Kidney tubule cell (primary cell): ENCODE measurements at places on chromosomes 7 and 10.
A peak's percentile ranks its signal among the peaks of the same experiment; 100 is the strongest.

DNA sequence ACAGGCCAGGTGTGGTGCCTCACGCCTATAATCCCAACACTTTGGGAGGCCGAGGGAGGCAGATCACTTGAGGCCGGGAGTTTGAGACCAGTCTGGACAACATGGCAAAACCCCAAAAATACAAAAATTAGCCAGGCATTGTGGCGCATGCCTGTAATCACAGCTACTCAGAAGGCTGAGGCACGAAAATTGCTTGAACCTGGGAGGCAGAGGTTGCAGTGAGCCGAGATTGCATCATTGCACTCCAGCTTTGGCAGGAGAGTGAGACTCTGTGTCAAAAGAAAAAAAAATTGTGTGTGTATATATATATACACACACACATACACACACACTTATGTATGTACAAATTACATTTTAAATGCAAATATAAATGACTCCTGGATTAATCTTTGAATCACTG lies 76.8 kb upstream of the LRRN3 start:
- DNase-seq = no peak

- DNase-seq = no peak
Measured at GRCh38 chr7:130803127-130803526, 69.1 kb upstream of the KLF14 start.

GRCh38 chr10:29950391-29950790 lies 109.0 kb downstream of the JCAD start:
- no peak for DNase-seq

GRCh38 chr7:65371468-65371867 lies 2.2 kb upstream of the ZNF92 start:
- DNase-seq = no peak

- DNase-seq = no peak
Measured at GRCh38 chr10:102817175-102817574, 20.0 kb downstream of the CYP17A1 start.

- DNase-seq = peak; percentile 37
Measured at GRCh38 chr7:93799750-93800357, 90.7 kb downstream of the TFPI2 start.

GRCh38 chr10:104925232-104925851 lies 284.3 kb downstream of the SORCS3 start:
- DNase-seq = peak; percentile 52

- DNase-seq = no peak
Measured at GRCh38 chr10:78775891-78776290, 292.9 kb upstream of the ZMIZ1 start.

DNA sequence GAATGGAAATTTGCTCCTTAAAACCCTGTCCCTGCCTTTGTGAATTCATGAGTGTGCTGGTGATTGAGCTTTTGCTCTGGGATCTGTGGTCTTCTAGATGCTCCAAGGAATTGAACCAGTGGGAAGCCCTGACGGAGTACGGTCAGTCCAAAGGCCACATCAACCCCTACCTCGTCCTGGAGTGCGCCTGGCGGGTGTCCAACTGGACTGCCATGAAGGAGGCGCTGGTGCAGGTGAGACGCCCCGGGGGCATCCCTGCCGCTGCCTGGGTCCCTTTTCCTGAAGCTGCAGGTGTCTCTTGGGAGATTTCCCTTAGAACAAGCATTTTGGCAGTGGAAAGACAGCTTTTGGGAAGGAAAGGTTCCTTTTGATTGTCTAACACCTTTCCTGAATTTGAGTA lies 100.3 kb downstream of the TRRAP start:
- no peak for DNase-seq

DNA sequence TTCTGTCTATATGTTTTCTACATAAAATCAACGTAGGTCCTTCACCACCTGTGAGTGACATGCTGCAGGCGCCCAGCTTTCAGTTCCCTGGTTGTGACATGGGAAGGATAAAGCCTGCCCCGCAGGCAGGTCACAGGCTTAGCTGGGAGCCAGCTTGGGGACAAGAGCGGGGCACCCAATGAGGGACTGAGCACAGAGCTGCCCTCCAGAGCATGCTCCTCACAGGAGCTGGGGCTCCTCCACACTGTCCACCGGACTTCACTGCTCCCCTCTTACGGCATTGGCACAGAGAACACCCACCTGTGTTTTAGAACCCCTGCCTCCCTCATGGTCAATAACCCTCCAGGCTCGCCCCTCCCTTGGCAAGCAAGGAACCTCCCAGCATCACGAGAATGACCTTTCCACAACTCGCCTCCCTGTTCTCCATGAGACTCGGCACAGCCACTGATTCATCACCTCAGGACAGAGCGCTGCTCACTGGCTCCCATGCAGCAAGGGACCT lies 187.1 kb downstream of the TNS3 start:
- no peak for DNase-seq
